Stimulated activated CD4-positive, alpha-beta T cell treated with anti-CD3 and anti-CD28 coated beads, Interleukin-1b, Interleukin-23, amount 100 ng/mL, for 4 hours (primary cell): ENCODE measurements at places on chromosomes 2 and 18.

GRCh38 chr2:220619525-220620220, 952.4 kb downstream of the EPHA4 start:
- no peak for DNase-seq

DNA sequence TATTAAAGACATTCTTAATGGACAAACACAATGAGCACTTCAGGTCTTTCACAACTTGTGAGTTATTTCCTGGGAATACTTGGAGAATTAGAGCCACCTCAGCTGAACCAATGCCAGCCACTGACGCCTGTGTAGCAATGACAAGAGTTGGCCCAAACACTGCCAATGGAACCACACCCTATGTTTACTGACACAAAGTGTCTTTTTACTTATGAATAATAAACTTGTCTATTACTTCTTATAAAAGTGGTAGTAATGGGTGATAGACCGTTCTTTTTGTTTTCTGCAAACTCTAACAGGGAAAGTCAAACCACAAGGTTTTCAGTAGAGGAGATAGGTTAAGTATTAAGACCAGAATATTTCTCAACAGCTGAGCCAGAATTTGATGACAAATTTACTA, 12.5 kb upstream of the CHAC2 start:
- DNase-seq, result no peak

GRCh38 chr2:192195548-192196418, 1.1 kb upstream of the TMEFF2 start:
- DNase-seq, result no peak

DNA sequence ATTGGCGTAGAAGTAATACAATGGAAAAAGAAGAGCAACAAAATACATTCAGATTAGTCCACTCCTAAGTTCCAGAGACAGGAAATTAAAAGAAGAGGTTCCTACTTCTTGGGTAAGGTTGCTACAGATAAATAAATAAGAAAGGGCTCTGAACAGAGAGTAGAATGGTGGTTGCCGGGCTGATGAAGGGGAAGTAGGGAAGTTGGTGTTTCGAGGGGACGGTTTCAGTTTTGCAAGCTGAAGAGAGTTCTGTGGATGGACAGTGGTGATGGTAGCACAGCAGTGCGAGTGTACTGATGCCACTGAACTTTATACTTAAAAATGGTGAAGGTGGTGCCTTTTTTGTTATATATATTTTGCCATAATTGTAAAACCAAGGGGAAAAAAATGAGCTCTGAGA, 48.2 kb downstream of the CABYR start:
- no peak for DNase-seq

DNA sequence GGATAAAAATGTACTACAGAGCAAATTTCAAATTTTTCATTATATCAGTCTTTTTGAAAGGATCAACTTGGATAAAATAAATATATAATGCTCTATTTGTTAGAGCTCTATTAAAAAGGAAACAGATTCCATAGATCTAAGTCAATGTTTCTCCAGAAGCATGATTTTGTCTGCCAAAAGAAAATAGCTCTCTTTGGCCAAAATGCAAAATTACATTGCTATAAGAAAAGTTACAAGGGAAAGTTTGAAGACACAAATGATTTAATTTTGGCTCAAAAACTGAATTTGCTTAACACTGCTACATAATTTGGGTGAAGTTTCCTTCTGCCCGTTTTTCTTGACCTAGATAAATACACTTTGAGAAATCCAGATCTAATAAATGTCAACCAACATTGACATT, 15.7 kb downstream of the C2orf69 start:
- DNase-seq, result no peak

GRCh38 chr18:58456625-58457024, 172.3 kb downstream of the ALPK2 start:
- no peak for DNase-seq

DNA sequence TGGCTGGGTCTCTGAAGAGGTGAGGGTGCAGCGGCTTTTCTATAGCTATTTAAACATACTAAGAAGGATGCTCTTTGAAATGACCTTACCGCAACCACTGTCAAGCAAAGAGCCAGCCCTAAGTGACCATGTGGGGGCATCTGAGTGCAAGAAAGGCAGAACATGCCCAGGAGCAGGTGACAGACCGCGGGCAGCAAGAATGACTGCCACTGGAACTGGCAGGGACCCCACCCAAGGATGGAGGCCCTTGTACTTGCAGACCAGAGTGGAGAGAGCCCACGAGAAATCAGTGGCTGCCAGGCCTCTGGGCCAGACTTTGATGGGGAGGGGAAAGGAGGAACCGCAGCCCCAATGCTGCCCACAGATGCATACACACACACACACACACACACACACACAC, 33.1 kb downstream of the DNMT3A start:
- DNase-seq, result no peak

DNA sequence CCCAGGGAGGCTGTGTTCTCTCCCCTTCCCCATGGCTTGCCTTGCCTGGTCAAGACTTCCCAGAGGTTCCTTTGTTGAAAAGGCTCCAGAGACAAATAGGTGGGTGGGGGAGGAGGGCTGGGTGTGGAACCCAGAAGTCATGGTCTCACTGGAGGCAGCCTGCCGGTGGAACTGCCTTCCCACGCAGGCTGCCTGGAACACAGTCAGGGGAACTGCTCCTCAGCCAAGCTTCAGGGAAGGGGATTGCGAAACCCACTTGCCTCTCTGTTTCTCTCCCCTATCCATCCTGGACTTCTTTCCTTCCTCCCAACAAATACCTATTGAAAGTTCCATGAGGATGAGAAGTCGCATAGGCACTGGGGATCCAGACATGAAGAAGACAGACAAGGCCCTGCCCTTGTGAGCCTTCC, 31.6 kb downstream of the MARCO start:
- DNase-seq, result no peak

GRCh38 chr18:6039055-6039454, 143.7 kb upstream of the TMEM200C start:
- no peak for DNase-seq

- DNase-seq, result no peak
These were observed 6.5 kb upstream of the KCNG2 start for GRCh38 chr18:79790996-79791972.

GRCh38 chr2:239368906-239369552, 31.8 kb downstream of the HDAC4 start:
- DNase-seq, result no peak

- DNase-seq, result no peak
These were observed 74.1 kb downstream of the GALR1 start for GRCh38 chr18:77323640-77324299.

DNA sequence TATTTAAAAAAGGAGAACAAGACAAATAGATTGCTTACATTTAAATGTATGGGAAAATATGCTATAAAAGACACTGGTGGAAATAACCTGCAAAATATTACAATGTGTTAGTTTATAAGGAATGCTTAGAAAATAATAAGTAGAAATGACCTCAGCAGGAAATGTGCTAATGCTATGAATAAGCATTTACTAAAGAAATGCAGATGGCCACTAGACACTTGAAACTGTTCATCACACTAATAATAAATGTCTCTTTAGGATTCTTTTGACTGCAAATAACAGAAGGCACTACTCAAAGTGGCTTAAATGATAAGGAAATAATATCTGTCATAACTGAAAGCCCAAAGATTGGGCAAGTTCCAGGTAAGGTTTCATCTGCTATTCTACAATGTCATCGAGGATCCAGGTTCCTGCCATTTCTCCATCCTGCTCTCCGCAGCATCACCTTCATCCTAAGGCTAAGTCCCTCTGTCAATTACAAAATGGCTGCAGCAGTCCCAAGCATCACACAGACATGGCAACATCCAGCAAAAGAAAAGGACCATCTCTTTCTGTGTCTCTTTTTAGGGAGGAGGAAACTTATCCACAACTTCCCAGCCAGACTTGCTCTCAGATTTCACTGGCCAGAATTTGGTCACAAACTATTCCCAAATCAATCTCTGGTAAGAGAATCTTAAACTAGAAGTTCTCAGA, 21.9 kb downstream of the METTL8 start:
- DNase-seq, result no peak

GRCh38 chr2:135009339-135009738, 37.9 kb downstream of the MAP3K19 start:
- DNase-seq, result no peak

- no peak for DNase-seq
These were observed 207.8 kb downstream of the HDAC4 start for GRCh38 chr2:239192975-239193374.

DNA sequence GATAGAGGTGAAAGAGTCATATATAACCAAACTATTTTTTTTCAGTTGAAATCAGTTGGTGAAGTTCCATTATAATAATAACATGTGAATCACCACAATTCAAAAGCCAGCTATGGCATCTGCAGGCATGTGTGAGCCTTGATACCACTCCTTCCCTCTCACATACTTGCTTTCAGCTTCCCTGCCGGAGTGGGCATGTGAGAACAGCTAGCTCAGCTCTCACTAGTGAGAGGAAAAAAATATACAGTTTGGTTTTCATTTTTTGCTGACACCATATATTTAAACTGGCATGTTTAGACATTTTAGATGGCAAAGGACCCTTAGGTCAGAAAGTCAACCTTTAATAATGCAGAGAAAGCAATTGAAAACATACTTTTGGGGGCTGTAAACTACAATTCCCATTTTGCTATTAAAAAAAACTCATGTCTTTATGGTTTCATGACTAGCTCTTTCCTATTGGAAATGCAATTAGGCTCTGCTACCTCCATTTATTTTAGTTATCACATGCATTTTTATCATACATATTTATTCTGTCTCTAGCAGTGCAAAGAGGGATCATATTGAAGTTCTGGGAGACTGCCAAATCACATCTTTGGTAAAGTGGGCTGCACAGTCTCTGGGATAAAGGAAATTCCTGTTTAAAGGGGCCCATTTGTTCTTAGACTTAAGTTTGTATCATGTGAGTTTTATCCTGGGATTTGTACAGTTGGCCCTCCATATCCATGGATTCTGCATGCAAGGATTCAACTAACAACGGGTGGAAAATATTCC, 33.2 kb upstream of the SLC40A1 start:
- DNase-seq, result no peak
